ENCODE measurements at places on chromosomes 3 and 15. TPM values are rescaled to one million over a fixed set of nuclear protein-coding genes. Genes with fewer than 3 reads are reported as not detected.

HTD2 gene
- total RNA-seq: 7.5 TPM

CHCHD6 gene
- total RNA-seq: 24.2 TPM

KIF15 gene
- 14.3 TPM for total RNA-seq

SAMMSON gene
- 0.22 TPM for total RNA-seq

EXD1 gene
- total RNA-seq: not detected

- DNase-seq: no peak
Measured at GRCh38 chr3:7146529-7146928, 285.6 kb downstream of the GRM7 start.

DNA sequence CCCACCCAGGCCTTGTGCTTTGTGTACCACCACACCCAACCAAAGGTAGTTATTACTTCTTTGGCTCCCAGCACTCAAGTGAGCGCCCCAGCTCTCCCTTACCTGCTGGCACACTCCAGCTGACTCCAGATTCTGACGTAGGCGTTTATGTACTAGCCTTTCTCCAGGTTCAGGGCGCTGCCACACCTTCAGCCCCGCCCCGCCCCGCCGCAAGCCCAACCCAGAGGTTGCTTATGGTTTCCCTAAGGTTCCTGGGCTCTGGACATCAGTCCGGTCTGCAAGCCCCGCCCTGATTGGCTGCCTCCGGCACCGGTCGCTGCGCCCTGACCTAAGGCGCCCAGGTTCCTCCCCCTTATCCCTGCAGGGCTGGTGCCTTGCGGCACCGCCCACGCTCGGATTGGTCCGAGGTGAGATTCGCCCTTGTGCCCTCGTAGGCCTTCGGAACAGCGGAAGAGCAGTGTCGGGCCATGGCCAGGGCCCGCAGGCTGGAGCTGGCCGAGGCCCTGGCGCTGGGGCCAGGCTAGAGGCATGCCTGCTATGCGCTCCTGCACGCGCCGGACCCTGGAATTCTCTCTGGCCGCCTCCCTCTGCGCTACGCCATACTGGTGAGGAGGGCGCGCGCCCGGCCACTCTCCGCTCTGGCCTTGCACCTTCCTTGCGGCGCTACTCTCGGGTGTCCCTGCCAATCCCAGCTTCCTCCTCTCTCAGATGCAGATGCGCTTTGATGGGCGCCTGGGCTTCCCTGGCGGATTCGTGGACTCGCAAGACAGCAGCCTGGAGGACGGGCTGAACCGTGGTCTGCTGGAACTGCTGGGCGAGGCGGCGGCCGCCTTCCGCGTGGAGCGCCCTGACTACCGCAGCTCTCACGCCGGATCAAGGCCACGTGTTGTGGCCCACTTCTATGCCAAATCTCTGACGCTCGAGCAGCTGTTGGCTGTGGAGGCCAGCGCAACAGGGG, 19.8 kb upstream of the NUDT16 start:
- DNase-seq: peak; percentile 94

GRCh38 chr3:181265750-181266333, 276.3 kb upstream of the DNAJC19 start:
- DNase-seq: no peak

DNA sequence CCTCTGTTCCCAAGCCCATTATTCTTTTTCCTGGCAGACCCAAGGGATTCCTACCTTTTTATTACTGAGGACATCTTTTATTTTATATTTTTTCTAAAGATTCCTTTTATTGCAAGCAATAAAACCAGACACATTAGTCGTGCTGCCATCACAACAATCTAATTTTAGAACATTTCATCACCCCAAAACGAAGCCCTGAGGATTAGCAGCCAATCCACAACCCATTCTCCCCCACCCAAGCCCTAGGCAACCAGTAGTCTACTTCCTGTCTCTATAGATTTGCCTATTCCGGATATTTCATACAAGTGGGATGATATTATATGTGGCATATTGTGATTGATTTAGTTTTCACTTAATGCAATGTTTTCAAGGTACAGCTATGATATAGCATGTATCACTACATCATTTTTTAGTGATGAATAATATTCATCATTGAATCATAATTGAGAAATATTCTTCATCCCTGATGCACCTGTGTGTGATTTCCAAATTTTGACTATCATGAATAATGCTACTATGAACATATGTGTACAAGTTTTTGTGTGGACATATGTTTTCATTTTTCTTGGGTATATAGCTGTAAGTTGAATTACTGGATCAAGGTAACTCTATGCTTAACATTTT, 65.7 kb downstream of the IL1RAP start:
- no peak for DNase-seq

GRCh38 chr15:41809121-41809520, 18.8 kb upstream of the JMJD7 start:
- DNase-seq: no peak

DNA sequence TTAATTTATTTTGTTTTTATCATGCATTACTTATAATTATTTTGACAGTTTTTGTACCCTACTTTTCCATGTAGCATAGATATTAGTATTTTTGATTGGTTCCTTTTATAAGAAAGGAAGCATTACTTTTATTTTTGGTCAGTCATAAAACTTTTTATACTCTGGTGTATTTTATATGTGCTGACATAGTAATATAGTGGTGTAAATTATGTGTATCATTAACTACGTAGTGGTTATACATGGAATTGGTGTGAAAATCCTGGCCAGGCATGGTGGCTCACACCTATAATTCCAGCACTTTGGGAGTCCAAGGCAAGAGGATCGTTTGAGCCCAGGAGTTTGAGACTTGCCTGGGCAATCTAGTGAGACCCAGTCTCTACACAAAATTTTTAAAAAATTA, 18.8 kb upstream of the NIPA2 start:
- no peak for DNase-seq

DNA sequence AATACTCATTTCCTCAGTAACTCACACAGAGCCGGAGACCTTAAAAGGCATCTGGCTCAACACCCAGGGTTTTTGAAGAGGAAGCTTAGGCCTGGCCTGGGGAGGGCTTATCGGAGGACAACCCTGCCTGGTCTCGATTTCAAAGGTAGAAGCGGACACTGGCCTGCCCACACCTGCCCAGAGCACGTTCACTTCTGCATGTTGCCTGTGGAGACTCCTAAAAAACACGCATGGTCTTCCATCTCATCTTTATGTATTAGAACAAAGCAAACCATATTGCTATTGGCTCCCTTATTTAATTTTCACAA, 55.5 kb upstream of the FURIN start:
- no peak for DNase-seq

DNA sequence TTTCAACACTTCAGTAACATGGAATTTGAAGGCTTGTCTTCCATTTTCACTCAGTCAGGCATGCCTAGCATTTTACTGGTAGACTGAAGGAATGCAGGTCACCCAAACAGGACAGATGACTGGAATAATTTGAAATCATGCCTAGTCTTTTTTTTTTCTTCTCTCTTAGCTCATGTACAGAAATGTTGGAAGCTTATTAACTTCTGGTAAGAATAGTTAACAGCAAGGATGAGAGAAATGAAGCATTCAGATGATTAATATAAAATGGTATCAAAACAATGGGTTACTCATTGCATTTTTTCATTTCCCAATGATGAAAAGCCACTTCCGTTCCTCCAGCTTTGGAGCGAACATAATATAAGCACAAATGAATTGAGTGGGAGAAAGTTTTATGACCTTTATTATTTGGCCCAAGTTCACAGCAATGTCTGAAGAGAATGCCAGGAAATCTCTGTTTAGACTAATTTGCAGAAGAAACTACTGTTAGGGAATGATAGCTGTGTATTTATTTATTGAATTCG, 431.6 kb upstream of the RASGRP1 start:
- no peak for DNase-seq

DNA sequence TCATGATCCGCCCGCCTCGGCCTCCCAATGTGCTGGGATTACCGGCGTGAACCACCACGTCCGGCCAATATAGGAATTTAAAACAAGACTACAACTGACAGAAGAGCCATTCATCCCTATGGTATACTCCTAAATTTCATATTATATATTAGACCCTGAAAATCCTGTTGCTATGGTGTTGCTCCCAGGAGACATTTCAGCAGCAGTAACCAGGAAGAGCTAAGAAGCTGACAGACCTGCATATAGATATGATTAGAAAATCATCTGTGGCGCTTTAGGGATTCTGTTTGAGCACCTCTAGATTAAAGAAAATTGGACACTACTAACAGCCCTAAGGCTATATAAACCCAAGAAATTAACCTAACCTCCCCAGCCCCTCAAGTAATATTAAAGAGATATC, 38.8 kb downstream of the TBL1XR1 start:
- DNase-seq: no peak

DNA sequence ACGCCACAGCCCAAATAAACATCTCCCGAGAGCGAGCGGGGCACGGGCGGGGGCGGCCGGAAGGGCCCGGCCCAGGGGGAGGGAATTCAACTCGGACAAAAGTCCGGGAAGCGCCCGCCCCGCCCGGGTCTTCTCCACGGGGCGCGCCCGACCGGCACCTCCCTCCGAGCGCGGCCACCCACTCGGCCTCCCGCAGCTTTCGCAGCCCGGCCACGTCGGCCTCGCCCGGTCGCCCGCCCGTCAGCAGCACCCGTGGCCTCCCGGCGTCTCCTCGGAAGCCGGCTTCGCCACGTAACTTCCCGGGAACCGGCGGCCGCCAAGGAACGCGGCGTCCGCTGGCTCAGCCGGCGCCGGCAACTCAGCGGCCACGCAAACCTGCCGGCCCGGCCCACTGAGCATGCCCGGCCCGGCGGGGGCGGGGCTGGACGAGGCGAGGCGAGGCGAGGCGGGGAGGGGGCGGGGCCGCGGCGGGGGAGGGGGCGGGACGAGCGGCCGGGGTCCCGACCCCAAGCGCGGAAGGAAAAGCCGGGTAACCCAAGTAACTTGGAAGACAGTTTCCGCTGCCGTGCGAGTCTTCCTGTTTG, at the start of gene TJP1:
TSS of gene TJP1 (minus strand) at position 369 of the 584 bp plus-strand sequence. CDS start 440 bp downstream, outside the sequence.
- DNase-seq: peak; percentile 74

DNA sequence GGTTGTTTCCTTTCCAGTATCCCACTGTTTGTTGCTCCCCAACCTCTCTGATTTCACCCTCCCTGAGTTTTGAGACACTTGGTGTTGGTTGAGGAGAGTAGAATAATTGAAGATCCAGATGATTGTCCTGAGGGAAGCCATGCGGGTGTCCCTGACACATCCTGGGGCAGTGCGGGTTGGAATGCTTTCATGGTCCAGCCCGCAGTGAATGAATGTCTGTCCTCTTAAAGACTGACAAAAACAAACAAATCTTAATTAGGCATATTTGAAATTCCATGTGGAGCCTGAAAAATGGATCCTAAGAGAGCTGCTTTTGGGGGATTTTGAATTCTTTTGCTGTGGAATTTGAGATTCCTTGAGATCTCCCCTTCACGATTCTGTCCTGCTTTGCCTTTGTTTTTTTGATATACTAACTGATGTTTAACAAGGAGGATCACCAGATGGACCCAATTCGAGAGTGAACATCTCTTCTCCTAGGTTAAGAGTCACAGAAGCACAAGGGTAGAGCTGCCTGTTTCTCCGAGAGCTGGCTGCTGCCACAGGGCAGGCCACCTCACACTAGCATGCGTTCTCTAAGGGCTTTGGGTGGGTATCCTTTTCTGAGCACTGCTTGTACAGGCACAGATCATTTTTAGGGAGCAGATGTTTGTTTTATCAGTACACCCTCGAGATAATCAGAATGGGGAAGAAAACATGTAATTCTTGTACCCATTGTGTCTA, 47.4 kb downstream of the GPR171 start:
- no peak for DNase-seq

DNA sequence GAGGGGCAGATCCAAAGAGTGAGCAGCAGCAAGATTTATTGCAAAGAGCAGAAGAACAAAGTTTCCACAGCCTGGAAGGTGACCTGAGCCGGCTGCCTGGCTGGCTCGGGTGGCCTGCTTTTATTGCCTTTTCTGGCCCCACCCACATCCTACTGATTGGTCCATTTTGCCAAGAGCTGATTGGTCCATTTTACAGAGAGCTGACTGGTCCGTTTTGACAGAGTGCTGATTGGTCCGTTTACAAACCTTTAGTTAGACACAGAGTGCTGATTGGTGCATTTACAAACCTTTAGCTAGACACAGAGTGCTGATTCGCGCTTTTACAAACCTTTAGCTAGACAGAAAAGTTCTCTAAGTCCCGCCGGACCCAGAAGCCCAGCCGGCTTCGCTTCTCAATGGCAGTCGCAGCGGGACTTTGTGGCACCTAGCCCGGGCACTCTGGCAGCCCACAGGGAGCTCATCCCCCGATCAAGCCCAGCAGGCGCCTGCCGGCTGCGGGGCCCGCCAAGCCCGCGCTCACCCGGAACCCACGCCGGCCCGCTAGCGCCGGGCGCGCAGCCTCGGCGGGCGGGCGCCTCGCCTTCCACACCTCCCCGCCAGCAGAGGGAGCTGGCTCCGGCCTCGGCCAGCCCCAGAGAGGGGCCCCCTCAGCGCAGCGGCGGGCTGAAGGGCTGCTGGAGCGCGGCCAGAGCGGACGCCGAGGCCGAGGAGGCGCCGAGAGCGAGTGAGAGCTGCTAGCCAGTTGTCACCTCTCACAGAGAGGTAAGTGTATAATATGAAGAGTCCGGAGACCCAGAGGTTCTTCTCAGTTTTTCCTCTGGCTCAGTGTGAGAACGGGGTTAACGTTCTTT, 339.2 kb downstream of the CHL1 start:
- DNase-seq: no peak

GRCh38 chr3:11917051-11917450, 70.4 kb upstream of the TAMM41 start:
- no peak for DNase-seq

GRCh38 chr3:124850633-124851032, 36.5 kb downstream of the ITGB5 start:
- DNase-seq: no peak

DNA sequence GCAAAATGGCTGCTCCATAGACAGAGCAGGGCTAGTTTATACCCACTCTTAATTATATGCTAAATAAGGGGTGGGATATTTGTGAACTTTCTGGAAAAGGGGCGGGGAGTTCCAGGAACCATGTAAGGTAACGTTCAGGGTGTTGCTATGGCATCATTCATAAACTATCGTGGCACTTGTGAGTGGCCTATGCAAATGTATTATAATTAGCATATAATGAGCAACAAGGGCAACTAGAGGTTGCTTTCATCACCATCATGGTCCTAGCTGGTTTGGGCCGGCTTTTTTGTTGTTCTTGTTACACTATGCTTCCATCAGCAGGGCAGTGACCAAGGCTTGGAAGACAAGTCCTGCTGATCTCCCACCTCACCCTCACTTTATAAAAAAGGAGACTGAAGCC, 43.2 kb upstream of the FGD5 start:
- no peak for DNase-seq

DNA sequence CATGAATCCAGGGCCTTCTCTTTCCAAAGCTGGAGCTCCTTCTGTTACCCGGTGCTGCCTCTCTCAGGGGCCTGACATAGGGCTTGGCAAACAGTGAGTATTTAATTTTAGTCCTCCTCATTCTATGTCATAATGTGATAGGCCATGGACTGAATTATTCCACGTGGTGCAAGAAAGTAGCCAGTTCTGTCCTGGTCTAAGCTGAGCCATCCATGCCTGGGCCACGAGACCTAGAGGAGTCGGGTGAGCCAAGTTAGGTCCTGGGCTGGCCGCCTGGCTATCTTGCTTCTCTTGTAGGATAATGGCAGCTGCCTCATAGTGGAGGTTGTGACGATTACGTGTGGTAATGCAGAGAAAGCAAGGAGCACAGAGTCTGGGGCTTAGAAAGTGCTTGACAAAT, 170.6 kb downstream of the FAM43A start:
- DNase-seq: no peak
